Cardiac septum (tissue), 1 donor: ENCODE measurements at places on chromosomes 1 and 21. TPM values are rescaled to one million over a fixed set of nuclear protein-coding genes. Genes with fewer than 3 reads are reported as not detected.

GRCh38 chr1:154846565-154847442, 23.3 kb downstream of the KCNN3 start:
- DNase-seq, result no peak

GRCh38 chr1:91805311-91805801, 80.6 kb downstream of the TGFBR3 start:
- no peak for DNase-seq

DNA sequence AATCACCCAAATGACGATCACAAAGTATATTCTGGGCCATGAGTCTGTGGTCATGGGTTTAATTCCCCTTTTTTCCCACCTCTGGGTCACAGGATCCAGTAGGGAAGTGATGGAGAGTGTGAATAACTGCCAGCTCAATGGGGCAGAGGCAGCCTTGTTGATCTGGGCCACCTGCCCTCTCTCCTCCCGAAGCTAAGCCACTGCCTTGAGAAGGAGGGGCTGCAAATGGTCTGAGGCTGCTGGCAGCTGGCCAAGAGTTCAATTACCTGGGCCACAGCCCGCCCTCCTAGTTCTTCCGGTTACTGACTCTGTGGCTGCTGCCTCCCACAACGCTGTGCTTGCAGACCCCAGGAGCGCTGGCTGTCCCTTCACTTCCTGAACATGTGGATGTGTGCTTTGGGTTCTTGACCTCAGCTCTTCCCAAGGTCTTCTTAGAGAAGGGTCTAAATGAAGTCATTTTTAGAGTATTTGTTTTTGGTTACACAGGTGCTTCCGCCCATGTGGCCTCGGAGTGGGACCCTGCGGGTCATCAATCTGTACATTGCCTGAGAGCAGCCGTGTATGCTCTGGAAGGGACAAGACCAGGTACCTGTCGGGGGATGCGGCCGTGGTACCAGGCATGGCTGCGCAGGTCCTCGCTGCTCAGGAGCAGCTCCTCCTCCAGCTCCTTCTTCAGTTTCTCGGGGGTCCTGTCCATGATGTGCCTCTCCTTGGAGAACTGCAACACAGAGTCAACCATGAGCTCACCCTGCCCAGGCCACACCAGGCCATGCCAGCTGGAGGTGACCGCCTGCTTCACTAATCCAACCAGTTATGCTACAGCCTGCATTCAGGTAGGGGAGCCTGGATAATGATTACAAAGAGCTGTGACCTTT, 89.7 kb downstream of the BCAR3 start:
- no peak for DNase-seq

Gene SV2A
- total RNA-seq, result 0.83 TPM

Gene VHLL
- not detected for total RNA-seq

Gene FPGT
- 14.9 TPM for total RNA-seq

Gene SLC9C2
- total RNA-seq, result 0.13 TPM

Gene NTMT2
- total RNA-seq, result 2.0 TPM

Gene ERICH3
- total RNA-seq, result 0.11 TPM
